ENCODE measurements at places on chromosomes 12 and 14.

- no peak for DNase-seq
Observed at GRCh38 chr14:91363776-91364523, 53.7 kb downstream of the CCDC88C start.

DNA sequence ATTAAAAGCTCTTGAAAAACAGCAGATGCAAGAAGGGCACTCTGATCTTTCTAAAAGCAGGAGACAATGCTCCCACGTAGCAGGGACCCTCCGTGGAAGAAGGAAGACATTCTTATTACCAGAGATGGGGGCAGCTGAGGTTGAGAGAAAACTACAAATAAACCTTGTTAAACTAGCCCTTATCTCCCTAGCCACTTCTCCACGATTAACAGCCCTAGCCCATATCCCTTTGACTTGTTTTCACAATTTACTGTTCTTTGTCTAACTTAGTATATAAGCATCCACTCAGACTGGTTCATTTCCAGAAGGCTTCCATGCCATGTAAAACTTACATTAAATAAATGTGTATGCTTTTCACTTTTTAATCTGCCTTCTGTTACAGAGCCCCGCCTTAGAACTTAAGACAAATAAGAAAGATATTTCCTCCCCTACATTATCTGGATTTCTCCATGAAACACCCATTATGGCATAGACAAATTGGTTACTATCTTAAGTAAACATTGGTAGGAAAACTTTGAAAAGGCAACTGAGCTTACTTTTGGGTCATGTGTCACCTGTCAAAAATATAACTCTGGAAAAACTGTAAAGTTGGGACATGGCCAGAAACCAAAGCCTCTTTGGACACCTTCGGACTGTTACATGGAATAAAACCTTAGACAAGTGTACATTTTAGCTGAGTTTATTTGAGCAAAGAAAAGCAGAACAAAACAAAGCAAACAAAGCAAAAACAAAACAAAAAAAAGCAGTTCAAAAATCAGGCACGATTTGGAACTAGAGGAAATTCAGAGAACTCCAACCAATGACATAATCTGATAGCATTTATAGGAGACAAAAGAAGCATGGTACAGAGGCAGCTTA lies 4.9 kb upstream of the RNASE1 start:
- DNase-seq, result no peak

GRCh38 chr14:24366721-24367513 lies 1.1 kb upstream of the NFATC4 start:
- DNase-seq, result no peak

GRCh38 chr12:58529897-58530741 lies 390.2 kb downstream of the LRIG3 start:
- no peak for DNase-seq

DNA sequence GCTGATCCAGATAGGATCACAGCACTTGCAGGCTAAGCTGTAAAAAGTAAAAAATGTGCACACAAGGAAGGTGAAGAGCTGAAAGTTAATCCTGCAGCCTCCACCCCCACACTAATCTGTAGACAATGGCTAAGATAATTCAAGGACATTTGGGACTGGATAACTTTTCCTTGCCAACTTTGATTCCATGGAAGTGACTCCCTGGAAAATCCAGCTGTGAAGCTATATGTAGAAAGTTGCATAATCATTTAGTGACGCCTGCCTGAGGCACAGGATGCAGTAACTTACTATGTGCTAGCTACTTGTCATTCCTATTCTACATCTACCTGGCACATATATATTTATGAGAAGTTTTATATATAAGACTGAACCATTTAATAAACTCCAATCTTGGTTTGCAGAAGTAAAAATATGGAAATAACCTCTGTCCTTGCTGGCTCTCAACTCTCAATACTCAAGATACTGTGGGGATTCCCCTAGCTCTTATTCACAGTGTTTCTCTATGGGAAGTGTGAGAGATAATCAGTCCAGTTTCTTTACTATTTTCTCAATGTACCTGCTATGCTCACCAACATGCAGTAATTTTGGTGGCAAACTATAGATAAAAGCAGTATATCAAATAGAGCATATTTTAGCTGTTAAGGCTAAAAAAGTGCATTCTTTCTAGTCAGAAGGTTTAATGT lies 14.8 kb downstream of the LDHB start:
- no peak for DNase-seq

DNA sequence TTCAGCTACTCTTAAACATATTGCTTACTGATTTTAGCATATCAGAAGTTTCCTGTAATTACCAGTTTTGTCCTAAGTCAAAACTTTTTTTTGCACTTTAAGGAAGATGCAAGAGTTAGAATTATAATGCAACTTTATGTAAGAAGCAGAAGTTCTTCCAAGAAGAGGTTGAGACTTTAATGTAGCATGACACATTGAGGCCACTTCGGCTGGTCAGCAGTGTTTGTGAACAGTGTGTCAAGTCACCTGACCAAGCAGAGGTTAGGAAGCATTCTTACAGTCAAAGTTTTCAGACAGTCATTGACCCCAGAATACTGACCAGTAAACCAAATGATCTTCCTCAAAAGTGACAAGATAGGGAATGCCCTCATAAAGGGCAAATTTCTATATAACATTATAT lies 15.2 kb downstream of the FGFR1OP2 start:
- DNase-seq, result no peak

- no peak for DNase-seq
Observed at GRCh38 chr14:98514016-98514415, 758.0 kb downstream of the BCL11B start.

DNA sequence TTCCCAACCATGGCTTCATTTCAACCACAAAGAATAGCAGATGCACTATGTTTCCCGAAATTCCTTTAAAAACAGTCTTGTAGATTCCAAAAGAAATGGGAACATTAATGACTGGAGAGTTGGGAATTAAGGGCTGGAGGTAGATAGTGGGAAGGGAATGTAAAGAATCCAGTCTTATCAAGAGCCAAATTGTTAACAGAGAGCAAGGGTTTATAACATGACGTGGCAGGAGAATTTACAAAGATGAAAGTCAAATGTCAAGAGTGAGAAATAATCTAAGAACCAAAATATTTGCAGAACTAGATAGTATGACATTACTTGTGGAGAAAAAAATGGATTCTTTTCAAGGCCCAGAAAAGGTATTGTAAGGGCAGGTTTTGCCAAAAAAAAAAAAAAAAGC lies 200.9 kb downstream of the GRIN2B start:
- DNase-seq, result no peak

- no peak for DNase-seq
Observed at GRCh38 chr12:92400006-92400405, 254.4 kb upstream of the BTG1 start.

DNA sequence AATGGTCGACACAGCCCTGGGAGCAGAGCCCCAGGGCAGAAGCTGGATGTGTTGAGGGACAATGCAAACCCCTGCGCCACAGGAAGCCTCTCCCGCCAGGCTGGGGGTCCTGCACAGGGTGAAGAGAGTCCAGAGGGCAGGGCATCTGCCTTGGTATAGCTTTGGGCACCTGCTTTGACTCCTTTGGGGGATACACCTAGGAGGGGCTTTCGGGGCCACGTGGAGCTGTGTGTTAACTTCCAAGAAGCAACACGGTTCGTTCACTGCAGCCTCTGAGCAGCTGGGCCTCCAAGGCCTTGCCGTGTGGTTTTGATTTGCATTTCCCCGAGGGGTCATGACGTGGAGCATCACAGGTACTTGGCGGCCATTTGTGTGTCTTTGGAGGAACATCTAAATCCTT lies 5.8 kb upstream of the PUS1 start:
- DNase-seq, result no peak

DNA sequence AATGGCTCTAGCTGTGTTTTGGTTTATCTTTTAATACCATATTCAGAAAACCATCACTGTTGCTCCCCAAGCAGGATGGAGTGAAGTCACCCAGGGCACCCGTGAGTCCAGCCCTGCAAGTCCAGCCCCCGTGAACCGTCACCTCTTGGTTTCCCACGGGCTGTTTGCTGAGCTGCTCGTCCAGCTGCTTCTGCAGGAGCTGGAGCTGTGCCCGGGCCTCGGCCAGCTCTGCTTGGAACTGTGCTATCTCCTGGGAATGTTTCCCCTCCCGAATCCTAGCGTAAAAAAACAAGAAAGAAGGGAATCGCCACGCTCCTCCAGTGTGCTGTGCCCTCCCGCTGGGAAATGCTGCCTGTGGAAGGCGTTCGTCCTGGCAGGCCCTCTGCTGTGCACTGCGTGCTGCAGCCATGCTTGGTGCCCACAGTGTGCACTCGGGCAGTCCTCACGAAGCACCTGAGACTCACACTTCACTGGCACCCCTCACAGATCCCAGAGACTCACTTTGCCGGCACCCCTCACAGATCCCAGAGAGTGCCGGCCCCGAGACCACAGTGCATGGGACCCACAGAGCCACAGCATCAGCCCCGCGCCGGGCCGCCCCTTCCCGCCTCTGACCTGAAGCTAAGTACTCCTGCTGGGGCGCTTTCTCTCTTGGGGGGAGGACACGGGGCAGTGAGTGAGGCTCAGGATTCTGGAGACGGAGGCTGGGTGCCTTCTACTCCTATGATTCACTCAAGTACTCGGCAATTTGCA lies 15.4 kb upstream of the ANKLE2 start:
- no peak for DNase-seq

- no peak for DNase-seq
Observed at GRCh38 chr12:116604951-116605641, 45.9 kb downstream of the MAP1LC3B2 start.

GRCh38 chr14:76497550-76498462 lies 121.9 kb downstream of the ESRRB start:
- DNase-seq, result no peak

DNA sequence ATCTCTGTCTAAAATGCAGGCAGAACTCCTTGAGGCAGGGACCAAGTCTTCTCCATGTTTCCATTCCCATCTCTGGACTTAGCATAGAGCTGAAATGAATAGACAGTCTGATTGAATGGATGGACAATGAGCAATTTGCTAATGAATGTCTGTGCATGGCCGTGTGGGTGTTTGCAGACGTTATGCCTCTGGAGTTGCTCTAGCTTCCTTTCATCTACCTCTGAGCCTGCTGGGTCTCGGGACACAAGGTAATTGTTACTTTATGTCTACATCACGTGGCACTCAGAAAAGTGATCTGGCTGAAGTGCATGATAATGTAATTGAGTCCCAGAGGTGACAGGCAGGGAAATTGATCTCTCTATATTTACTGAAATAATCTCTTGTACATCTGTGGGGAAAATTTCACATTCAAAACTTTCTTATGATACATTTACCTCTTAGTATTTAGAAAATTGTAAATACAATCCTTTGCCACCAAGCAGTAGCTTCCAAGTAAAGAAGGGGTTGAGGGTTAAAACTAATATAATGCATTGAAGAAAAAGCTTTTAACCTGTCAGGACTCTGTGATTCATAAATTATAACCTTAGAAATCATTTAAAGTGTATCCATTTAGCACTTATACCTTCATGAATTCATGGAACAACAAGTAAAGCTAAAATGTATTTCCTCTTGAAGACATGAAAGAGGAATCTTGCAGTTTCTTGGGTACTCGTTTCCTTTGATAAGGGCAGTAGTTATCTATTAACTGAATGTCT lies 424.1 kb downstream of the APAF1 start:
- no peak for DNase-seq

- no peak for DNase-seq
Observed at GRCh38 chr12:10511756-10512355, 6.2 kb downstream of the EIF2S3B start.

DNA sequence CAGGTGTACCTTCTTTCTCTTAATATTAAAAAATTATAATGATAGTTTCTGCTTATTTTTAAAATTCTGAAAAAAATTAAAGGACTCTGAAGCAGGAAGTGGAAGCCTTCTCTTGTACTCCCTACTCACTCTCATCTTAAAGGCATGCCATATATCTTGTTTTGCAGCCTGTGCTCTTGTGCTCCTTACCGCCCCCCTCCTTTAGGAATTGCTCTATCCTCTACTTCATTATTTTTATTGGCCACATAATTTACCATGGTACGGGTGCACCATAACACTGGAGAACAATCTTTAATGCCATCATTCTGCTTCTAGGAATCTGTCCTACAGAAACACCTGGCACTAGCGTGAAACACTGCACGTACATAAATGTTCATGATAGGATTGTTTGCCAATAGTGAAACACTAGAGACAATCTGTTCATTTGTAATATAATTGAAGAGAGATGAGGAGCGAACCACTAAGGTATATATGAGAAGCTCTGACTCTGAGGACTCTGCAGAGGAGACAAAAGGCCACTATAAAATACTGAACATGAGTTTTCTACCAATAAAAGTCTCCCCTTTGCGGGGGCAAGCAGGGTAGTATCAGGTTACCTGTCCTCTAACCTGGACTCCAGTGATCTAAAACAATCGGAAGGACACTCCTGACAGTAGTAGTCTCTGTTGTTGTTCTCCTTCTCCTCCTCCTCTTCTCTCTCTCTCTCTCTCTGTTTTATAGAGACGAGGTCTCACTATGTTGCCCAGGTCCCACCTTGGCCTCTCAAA lies 6.3 kb upstream of the NYNRIN start:
- DNase-seq, result no peak

DNA sequence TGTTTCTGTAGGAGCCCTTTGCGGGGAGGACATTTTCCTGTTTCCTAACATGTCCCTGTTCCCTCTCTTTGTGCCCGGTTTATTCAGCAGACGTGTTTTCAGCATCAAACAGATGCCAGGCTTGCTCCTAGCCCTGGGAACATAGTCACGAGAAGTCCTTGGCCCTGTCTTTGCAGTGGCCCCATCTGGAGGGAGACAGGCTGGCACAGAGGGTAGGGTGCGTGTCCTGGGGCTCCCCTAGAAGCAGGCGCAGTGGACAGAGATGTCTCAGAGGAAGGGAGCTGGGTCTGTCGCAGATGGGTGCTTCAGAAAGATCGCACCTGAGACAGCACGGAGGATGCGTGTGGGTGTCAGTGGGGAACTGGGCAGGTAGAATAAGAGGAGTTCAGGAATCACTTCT lies 75.0 kb upstream of the DYNC1H1 start:
- no peak for DNase-seq

DNA sequence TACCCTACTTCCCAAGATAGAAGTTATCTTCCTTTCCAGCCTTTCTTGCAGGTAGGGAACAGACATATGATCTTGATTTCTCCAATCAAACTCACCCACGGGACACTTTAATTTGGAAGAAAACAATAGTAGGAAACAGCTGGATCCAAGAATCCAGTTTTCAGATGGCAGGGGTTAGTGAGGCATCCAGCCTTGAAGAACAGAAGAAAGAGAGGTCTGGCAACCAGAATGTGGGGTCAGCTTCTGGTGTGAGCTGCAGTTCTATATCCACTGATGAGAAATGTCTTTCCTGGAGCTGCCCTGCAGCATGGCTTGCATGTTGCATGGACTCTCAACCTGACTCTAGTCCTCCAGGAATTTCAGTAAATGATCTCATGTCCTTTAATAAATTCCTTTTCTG lies 83.8 kb downstream of the TTC8 start:
- no peak for DNase-seq

DNA sequence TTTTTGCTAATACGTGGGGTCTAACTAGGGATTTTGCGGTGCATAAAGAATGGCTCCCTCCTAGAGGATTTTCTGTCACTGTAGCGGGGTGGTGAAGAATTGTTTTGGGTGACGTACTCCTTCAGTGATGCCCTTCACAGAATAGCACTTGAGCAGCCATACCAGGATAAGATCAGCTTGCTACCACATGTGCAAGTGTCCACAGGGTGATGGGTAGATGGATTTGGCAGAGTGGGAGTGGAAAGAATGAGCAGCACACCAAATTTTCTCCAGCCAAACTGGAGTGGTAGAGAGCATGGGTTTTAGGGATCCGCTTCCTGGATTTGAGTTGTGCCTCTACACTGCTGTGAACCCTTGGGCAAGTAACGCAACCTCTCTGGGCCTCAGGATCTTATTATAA lies 2.3 kb downstream of the TCP11L2 start:
- DNase-seq, result no peak

- DNase-seq, result no peak
Observed at GRCh38 chr12:24482882-24483604, 465.9 kb downstream of the BCAT1 start.

GRCh38 chr14:25406818-25407217 lies 356.9 kb upstream of the STXBP6 start:
- DNase-seq, result no peak

All from stimulated activated CD4-positive, alpha-beta T cell treated with anti-CD3 and anti-CD28 coated beads, Interleukin-1b, Interleukin-23, amount 100 ng/mL, for 4 hours (primary cell).